ENCODE measurements at places on chromosomes 6 and 20. TPM values are rescaled to one million over a fixed set of nuclear protein-coding genes. Genes with fewer than 3 reads are reported as not detected.

GRCh38 chr6:143936778-143937667 lies 71.0 kb downstream of the PLAGL1 start:
- DNase-seq: no peak

GRCh38 chr6:154951345-154952200 lies 43.5 kb upstream of the TIAM2 start:
- no peak for DNase-seq

DNA sequence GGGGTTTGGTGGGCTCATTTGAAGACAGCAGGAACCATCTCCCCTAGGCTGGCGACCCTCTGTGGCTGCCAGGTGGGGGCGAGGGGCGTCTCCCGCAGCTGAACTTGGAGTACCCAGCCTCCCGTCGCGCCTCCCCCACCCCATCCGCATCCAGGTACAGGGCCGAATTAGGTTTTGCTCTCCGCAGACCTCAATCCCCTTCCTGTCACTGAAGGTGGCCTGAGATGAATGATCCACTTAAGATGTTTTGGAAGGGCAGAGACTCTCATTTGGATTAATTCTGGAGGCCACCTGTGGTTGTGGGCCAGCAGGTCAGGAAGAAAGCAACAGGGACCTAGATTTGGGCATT lies 493 bp downstream of the CD83 start:
- DNase-seq: no peak

- DNase-seq: no peak
Observed at GRCh38 chr6:78476561-78476960, 390.8 kb upstream of the IRAK1BP1 start.

The CST4 gene
- not detected for total RNA-seq

The MUCL3 gene
- total RNA-seq: not detected
